PC-3 (cell line): ENCODE measurements at places on chromosomes 2 and 18. TPM values are rescaled to one million over a fixed set of nuclear protein-coding genes. Genes with fewer than 3 reads are reported as not detected.

The CYTIP gene
- 0.26 TPM in 1 of 2 replicates, not detected in the other for total RNA-seq

The UGT1A8 gene
- total RNA-seq, result 0.46 TPM in 1 of 2 replicates, not detected in the other

The DES gene
- not detected in 2 replicates for total RNA-seq

The C1QL2 gene
- not detected in 2 replicates for total RNA-seq

The FAM124B gene
- not detected in 2 replicates for total RNA-seq

DNA sequence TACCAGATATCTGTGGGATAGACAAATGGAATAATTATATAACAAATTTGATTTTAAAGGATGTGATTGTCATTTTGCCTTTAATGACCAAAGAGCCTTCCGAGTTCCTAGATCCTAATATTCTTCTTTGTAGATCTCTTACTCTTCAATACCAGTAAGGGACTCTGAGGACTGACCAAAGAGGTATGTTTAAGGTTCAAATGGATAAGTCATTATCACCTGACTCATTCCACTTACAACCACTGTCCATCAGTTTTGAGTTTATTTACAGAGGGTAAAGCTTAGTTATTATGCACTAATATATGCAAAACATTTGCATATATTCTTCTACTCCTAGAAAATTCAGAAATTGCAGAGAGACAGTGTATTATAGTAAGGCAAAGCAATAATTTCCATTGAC lies 62.7 kb downstream of the CCDC148 start:
- no peak for DNase-seq

DNA sequence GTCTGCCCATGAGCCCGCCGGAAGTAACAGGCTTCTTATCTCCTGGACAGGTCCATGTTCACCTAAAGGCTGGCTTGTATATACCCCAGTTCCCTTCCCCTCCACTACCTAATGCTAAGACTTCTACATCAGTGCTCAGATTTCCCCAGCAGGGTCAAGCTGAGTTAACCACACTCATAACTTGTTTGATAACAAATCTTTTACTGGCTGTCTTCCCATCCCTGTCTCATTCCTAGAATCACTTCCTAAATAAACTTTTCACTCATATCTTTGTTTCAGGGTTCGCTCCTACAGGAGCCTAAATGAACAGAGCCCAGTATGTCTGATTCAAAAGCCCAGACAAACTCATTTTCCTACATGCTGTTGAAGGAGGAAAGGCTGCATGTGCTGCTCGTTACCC lies 94.0 kb upstream of the SOX11 start:
- DNase-seq, result no peak

- DNase-seq, result no peak
Measured at GRCh38 chr2:153870308-153870707, 1.4 kb upstream of the GALNT13 start.

DNA sequence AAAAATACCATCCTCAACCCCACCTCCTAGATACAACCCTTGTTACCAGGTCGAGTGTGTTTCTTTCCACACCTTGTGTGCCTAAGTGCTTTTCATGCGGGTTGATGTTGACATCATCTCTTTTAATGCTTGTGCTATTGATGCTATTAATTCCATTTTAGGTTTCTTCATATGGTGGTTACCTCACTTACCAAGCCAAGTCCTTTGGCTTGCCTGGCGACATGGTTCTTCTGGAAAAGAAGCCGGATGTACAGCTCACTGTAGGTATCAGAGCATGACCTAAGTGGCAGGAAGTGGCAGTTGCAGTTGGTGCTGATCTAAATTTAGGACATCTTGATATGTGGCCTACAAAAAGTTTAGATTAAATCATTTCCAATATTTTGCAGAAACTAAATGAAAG lies 149.9 kb upstream of the TTC39C start:
- no peak for DNase-seq

GRCh38 chr2:237675316-237675715 lies 47.9 kb downstream of the LRRFIP1 start:
- no peak for DNase-seq

DNA sequence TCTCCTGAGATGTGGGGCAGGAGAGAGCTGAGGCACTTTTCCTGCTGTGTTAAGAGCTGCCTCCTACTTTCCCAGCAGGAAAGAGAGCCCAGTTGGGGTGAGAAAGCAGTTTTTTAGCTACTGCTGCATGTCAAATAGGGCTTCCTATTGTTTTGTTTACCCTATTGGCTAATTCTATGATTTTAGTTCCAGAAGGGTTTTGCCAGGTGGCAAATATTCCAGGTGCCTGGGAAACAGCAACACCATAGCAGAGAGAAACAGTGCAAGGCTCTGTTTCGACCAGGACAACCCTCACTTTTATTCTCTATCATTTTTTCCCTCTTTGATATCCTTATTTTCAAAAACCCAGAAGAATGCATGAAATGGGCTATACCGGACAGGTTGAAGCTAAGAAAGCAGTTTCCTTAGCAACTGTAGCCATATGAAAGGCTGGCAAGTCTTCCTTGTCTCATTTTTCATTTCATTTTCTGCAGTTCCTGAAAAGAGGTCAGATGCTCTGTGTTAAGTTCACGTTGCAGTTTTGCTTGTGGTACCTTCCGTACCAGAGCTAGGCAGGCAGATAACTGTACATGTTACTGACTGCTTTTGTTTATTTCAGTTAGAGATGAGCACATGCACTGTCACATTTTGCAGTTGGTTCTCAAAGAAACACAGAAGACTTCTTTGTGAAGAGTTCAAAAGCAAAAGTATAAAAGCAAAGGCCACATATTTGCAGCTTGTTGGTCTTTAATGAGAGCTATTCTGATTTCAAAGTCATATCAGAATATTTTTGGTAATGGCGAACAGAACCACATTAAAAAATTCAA lies 84.8 kb downstream of the AQP4 start:
- DNase-seq, result no peak

GRCh38 chr18:40929399-40929798 lies 1025.6 kb upstream of the PIK3C3 start:
- DNase-seq, result no peak

DNA sequence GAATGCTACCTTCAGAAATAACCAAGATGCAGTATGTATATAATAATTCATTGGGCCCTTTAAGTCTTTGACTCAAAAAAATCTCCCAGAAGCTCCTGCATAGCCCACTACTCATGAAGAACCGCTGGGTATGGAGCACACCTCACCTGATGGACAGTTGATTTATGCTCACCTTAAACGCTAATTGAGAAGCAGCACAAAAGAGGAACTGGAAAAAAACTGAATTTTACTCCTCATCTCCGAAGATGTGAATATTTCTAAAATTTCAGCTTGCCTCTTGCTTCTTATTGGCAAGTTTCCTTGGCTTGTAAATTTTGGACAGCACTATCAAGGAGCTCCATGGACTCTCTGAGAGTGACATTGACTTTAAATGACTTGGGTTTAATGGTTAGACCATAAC lies 5.5 kb downstream of the CYP1B1 start:
- DNase-seq, result no peak

GRCh38 chr2:44974064-44974715 lies 32.7 kb downstream of the SIX3 start:
- DNase-seq, result peak; percentile 90

DNA sequence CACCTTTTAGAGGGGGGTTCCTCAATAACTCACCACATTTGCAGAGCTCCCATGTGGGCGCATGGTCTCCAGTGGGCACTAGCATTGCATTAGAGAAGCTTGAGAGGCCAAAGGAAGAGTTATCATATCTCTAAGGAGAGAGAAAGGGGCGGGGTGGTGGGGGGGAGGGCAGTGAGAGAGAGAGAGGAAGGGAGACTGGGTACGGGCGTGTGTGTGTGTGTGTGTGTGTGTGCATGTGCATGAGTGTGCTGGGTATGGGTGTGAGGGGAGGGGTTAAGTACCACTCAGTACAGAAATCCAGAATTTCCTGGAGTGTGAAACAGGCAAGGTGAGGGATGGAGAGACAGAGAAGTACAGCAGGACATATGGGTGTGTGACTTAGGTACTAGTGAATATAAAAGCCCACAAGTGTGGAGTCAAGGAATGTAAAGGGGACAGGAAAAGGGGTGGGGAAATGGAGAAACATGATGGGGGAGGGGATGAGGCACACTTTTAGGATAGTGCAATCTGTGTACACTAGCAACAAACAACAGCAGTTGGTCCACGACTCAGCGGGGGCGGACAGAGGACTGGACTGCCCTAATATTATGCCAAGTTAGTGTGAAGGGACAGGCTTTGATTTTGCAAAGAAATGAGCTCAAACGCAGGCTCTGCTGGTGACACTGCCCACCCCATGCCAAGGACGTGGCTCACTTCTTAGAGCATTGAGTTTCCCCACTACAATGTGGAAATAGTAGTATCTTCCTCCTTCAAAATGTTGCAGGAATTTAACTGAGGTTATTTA lies 91.3 kb downstream of the SPRED2 start:
- no peak for DNase-seq

GRCh38 chr2:106581755-106582147 lies 94.6 kb downstream of the CD8B2 start:
- no peak for DNase-seq

DNA sequence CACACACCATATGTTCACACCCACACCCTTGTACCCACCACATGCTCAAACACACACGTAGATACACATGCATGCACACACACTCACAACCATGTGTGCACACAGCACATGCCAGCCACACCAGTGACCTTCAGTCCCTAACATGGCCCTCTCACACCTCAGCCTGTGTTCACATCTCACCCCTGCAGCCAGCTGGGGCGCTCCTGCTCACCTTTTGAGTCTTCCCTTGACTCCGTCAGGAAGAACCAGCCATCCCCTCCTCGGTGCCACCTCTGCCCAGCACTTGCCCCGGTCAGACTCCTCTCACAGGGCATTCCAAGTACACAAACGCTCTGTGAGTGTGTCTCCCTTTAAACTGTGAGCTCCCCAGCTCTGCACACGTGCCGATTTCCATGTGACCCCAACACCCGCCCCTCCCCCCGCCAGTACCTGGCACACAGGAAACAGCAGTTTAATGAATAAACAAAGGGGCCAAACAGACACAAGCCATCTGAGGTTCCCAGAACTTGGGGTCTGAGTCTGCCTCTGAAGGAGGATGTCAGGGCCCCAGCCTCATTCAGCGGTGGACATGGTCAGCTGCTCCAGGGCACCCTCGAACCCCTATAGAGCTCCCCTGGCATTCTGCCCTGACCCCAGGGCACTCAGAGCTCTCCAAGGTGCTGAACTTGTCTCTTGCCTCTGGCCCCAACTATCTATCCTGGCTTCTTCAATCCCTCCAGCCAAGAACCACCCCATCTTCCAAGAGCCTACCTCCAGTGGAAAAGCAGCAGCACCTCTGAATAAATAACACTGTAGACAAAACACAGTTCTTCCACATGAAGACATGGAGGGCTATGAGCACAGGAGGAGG lies 252.9 kb downstream of the ATAD2B start:
- peak; percentile 28 for DNase-seq

DNA sequence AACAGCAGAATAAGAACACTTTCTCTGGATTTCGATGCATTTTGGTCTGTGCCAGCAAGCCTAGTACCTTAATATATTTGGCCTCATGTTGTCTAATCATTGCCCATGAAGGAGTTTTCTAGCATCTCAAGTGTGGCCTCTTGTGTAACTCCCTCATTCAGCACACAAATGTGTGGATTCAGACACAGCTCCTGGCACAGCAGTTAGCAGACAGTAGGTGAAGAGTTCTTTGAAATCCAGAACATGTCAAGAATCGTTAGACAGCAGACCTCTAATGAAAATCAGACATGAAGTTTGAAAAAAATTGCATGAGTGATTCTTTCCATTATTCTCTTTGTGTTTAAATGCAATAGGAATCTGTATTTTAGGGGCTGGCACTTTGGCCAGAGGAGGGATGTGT lies 177.0 kb downstream of the FMNL2 start:
- DNase-seq, result no peak

- no peak for DNase-seq
Measured at GRCh38 chr18:23068570-23069310, 66.5 kb upstream of the CABLES1 start.

GRCh38 chr2:168649105-168649504 lies 153.3 kb upstream of the NOSTRIN start:
- DNase-seq, result no peak

DNA sequence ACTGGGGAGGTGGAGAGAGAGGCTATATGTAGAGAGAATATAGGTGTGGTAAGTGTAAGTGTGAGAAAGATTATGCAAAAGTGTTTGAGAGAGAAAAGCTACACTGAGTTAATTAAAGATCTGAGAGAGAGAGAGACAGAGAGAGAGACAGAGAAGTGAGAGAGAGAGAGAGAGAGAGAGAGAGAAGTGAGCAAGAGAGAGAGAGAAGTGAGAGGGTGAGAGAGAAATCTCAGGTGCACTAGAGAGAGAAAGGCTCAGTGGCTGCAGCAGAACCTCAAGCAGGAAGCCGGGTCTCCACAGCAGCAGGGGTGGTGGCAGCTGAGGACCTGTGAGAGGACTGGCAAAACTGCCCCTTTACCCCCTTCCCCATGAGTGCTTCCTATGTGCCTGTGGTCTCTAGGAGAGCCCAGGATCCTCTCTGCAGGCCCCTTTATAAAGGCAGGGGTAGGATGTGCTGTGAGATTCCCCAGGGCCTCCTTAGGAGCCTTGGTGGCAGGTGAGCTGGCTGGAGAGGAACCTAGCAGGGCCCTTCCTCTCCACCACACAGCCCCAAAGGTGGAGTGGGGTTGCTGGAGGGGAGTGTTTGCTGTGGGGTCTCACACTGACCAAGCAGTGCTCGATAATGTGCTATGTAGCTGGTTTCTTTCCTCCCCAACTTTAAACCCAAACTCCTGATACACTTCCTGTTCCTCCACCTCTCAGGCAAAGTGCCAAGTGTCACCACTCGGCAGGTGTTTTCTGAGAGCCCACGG lies 52.6 kb downstream of the SLC4A5 start:
- DNase-seq, result no peak

- no peak for DNase-seq
Measured at GRCh38 chr2:26000561-26001082, 18.3 kb upstream of the KIF3C start.

- peak; percentile 65 for DNase-seq
Measured at GRCh38 chr2:225056330-225057073, 14.2 kb upstream of the DOCK10 start.

GRCh38 chr18:3653263-3653850 lies 203.4 kb downstream of the TGIF1 start:
- DNase-seq, result no peak

GRCh38 chr2:43075054-43075593 lies 151.3 kb downstream of the ZFP36L2 start:
- peak; percentile 97 for DNase-seq

GRCh38 chr18:44541159-44541558 lies 139.5 kb upstream of the SETBP1 start:
- DNase-seq, result no peak

- DNase-seq, result no peak
Measured at GRCh38 chr2:219897456-219897855, 270.0 kb downstream of the SLC4A3 start.

- DNase-seq, result peak; percentile 66
Measured at GRCh38 chr2:172448544-172449267, 21.3 kb downstream of the ITGA6 start.

DNA sequence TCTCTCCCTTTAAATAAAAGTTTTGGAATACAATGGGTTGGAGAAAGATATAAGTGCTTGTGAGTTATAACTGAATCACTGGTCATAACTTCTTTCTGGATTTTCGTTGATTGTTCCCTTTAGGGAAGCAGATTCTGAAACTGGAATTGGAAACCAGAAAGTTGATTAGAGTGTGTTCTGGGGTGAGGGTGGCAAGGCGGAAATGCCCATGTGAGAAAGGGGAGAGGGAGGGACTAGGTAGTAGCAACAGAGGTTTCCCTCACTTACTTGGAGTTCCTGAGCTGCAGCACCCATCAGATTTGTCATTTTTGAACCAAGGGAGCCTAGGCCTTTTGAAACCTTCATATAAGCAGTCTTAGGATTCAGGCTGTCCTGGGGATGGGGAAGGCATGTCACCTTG lies 453.4 kb downstream of the KCNJ3 start:
- DNase-seq, result no peak
